Progenitor cell of endocrine pancreas (in vitro differentiated cells): ENCODE measurements at places on chromosomes 12 and 14.
A peak's percentile ranks its signal among the peaks of the same experiment; 100 is the strongest.

DNA sequence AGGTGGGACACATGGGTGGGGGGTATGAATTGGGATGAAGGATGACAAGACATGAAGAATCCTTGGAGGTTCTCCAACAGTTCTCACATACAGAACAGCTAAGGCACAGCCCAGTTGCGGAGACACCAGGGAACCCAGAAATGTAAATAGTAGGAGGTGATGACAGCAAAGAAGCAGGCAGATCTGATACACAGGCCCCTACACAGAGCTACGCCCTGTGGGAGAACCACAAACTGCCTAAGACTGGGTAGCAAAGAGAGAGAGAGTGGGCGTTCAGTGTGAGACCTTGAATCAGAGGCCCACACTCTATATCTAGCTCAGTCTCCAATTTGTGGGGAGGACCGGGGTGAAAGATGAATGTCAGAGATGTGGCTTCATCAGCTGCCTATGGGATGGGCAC, 9.5 kb upstream of the NUMB start:
- no peak overlapping the region for H3K27ac ChIP-seq
- H3K36me3 ChIP-seq = no peaks in the 10 kb centered on the region
- no peak for DNase-seq
- no peak overlapping the region for H3K4me3 ChIP-seq
- H3K4me1 ChIP-seq = peaks cover 4% of the 10 kb centered on the region

DNA sequence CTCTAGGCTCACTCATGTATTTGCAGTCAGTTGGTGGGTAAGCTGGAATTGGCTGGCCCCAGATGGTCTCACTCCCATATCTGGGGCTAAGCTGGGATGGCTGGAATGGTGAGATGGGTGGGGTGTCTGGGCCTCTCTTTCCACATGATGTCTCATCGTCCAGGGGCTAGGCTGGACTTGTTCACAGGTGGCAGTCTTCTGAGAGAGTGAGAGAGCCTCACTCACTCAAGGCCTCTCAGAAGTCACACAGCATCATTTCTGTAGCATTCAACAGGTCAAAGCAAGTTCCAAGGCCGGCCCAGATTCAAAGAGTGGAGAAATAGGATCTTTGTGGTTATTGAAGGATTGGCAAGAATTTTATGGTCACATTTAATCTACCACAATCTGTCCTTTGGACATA, 102.7 kb downstream of the UNC79 start:
- H3K4me3 ChIP-seq = no peak overlapping the region
- H3K36me3 ChIP-seq = no peaks in the 10 kb centered on the region
- no peaks in the 10 kb centered on the region for H3K4me1 ChIP-seq

DNA sequence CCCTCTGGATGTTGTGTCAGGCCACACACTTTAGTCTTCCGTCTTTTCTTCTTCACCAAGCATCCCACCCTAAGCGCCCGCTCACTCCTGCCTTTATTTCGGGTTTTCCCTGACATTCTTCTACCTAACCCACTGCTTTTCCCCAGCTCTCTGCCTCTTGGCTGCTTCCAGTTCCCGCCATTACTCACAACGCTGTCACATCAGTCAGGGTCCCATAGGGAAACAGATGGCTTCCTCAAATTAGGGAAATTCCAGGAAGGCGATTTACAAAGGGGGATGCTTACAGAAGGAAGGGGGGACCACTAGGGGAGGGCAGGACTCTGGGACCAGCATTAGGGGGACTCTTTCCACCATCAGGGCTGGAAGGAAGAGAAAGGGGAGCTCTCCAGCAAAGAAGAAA, 9.2 kb upstream of the PPP1R13B start:
- peak overlapping the region; percentile 22 for H3K27ac ChIP-seq
- no peaks in the 10 kb centered on the region for H3K27me3 ChIP-seq
- no peak for DNase-seq
- no peak overlapping the region for H3K4me3 ChIP-seq

GRCh38 chr12:27207615-27208413, 36.3 kb upstream of the STK38L start:
- peaks cover 2% of the 10 kb centered on the region for H3K36me3 ChIP-seq
- no peak overlapping the region for H3K4me3 ChIP-seq
- peak overlapping the region; percentile 57 for H3K27ac ChIP-seq
- no peak for DNase-seq
